ENCODE measurements at places on chromosomes 13 and 19.

DNA sequence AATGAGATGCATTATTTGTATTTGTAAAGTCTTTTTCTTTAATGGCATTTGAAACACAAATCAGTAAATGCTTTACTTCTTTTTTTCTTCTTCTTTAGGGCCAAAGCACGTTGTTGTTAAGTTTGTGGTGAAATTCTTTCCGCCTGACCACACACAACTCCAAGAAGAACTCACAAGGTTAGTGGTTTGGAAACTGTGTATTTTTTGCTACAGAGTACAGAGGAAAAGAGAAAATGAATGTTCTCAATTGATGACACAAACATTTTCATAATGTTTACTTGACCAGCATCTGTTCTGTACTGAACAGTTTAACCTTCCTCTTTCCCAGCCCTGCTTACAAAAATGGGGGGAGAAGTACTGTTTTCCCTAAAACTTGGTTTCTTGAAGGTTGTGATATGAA, 190.9 kb upstream of the RNF113B start:
- DNase-seq: no peak

DNA sequence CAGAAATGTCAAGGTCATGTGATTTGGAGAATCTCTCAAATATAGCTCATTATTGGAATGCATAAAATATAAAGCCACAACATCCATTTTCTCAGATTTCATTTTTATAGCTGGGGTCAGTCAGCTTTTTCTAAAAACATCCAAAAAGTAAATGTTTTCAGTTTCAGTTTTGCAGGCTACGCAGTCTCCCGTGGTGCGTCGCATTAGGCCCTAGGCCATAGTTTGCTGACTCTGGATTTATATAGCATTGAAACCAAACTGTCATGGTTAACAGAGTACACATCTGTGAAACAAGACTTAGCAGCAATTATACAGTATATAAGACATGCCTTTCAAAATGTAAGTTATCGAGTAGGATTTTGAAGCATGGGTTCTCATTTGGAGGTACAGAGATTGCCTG, 140.0 kb downstream of the IRS2 start:
- DNase-seq: no peak

DNA sequence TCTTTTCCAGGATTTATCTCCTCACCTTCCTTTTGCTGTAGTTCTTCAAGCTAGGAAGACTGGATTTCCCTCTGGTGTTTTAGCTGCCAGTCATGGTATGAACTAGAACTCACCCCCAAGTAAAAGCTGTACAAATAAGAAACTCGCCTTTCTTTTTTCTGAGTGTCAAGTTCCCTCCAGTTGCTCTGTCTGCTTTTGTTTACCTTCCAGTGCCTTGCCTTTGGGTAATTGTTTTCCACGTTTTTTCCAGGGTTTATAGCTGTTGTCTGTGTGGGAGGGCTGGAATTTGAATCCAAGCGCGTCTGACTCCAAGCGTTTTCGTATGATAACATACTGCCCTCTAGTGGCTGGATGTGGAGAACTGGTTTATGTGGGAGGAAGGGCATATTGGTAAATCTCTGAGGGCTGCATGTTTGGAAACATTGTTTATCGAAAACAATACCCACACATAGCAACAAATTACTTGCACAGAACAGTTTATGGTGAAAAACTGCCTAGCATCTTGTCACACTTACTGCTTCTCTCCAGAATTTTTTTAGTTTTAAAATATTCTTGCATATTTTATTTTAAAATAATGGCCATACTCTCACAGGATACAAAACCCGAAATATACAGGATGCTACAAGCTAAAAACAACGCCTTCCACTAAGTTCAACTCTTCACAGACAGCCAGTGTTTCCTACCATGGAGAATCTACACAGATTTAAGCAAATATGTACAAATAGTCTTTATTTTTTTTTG, 19.2 kb downstream of the RCN3 start:
- peak; percentile 55 for DNase-seq

DNA sequence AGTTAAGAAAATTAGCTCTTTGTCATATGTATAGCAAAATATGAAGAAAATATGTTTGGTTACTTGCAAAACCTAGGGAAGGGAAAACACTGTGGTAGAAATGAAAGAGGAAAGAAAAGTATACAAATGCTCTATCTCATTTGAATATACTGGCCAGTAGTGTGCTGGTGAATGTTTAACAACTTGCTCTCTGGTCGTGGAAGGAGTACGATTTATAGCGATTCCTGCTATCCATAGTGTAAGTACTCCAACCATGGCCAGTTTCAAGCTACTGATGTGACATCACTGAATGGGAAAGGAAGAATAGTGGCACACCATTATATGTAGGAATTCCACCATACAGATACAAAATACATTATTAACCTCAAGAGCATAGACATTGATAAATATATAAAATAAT, 9.3 kb downstream of the BORA start:
- DNase-seq: no peak

- DNase-seq: peak; percentile 31
Measured at GRCh38 chr19:39212375-39212742, 8.3 kb upstream of the SYCN start.

DNA sequence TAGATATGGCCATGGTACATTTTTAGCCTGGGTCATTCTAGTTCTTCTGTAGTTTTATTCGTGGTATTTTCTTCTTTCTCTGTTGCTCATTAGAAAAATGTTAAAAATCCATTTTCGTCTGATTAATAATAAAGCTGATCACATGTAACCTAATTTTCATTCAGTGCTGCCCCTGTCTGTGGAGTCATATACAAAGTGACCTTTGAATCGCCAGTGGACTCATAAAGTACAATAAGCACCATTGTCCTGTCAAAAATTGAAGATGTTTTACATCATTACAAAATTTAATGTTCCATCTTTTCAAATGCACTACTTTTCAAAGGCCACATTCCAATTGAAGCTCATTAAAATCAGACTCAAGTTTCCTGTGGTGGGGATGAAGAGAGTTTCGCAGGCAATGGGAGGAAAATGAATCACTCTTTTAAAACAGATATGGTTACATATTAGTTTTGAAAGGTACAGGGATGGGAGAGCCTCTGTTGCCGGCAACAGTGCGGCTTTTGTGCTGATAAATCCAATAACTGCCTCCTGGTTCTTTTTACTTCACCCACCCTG, 205.4 kb downstream of the ZNF536 start:
- DNase-seq: no peak

- DNase-seq: no peak
Measured at GRCh38 chr19:23384858-23385257, 10.4 kb downstream of the ZNF91 start.
